ENCODE measurements at places on chromosomes 4 and X.
A peak's percentile ranks its signal among the peaks of the same experiment; 100 is the strongest.

DNA sequence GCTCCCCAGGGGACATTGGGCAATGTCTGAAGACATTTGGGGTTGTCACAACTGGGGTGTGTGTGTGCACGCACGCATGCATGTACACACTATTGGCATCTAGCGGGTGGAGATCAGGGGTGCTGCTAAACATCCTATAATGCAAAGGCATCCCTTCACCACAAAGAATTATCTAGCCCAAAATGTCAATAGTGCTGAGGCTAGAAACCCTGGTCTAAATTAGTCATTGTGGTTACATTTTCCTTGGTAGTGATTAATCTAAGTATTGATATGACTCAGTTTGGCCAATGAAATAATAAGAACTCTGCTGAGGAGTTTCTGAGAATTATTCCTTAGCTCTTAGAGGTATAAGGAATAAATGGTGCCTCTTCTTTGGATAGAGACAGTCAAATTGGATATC lies 200.2 kb downstream of the CLCN4 start:
- DNase-seq, result no peak

GRCh38 chrX:134804779-134805178 lies 146.5 kb upstream of the PLAC1 start:
- DNase-seq, result no peak

DNA sequence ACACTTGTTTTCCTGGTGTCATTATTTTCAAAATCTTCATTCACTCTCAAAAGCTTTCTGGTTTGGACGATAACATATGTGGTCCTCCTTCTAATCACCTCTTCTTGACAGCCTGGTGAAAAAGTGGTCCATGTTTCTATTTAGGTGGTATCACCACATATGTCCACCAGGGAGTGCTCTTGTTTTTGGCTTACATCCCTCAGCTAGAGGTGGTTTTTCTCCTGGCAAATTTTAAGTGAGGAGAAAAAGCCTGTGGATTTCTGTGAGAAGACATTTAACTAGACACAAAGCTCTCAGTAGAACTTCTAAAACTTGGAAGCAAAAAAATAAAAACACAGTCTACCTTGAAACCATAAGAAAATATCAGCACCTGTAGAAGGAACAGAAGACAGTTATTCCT lies 58.0 kb upstream of the FRMPD4 start:
- DNase-seq, result no peak

- no peak for DNase-seq
Observed at GRCh38 chr4:176357359-176358082, 37.8 kb downstream of the SPCS3 start.

DNA sequence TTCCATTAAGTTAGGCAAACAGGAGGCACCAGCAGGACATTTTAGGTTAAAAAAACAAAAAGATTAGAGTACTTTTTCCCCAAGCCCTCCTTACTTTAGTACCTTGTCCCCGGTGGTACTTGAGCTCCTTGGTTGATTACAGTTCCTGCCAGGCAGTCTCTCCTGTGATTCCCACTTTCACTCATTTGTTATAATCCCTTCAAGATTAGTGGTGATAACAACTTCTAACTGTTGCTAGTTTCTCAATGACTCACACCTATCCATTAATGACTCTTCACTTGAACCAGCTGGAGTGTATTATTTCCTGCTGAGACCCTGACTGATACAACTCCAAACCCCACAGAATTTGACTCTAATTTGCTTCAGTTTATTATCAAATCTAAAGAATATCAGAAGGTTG lies 765.0 kb upstream of the DIAPH2 start:
- DNase-seq, result no peak

- DNase-seq, result no peak
Observed at GRCh38 chrX:46941341-46941740, 29.1 kb downstream of the JADE3 start.

- DNase-seq, result no peak
Observed at GRCh38 chr4:138734746-138735145, 280.8 kb upstream of the NOCT start.

DNA sequence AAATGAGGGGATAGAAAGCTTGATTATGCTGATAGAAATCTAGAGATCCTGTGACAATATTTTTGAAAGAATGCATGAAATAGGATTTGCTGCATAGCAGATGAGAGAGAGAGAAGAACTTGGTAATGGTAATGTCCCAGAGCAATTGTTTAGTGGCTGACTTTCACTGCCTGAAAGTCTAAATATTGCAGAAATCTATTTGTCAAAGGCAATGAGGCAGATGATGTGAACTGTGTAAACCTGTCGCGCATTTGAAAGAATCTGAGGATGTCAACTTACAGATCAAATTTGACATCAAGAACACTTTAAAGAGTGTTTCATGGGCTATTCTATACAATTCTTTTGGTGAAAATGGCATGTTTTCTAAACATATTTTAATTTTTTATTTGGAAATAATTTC lies 133.6 kb downstream of the GPM6A start:
- no peak for DNase-seq

DNA sequence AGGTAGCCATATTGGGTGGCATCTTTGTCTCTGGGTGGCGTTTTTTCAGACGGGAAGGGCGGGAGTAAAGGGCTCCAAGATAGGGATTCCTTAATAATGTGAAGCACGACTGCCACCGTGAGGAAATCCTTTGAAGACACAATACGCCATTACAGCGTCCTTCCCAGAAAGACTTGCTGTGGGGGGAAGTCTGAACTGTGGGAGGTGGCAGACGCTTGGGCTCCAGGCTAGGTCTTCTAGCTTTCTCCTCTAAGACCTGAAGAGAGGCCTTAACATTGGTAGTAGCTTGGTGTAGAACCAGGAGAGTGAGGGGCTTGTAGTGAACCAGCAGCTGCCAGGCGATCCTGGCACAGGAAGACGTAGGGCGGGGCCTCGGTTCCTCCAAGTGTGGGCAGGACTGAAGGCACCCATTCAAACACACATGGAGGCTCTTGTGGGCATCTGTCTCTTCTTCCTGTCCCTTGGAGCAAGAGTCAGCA lies 197.3 kb downstream of the OR13H1 start:
- peak; percentile 83 for DNase-seq

DNA sequence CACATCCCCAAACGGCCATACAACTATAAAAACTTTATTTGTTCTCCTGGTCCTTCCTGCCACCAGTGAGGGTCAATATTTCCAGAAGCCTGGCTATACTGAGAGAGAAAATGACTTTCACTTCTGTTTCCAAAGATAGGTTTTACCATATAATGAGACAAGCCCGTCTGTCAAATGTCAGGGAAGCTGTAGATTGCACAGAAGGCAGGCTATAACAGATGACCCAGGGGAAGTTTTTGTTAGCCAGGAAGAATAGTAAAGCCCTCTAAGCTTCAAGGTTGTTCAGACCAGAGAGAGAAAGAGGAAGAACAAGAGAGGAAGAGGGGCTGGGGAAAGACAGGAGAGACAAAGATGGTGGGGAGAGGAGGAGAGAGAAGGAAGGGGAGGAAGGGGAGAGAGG lies 217.5 kb downstream of the GBA3 start:
- no peak for DNase-seq

- no peak for DNase-seq
Observed at GRCh38 chrX:44344687-44345086, 1.2 kb upstream of the EFHC2 start.

GRCh38 chr4:157128395-157128794 lies 52.4 kb downstream of the GLRB start:
- no peak for DNase-seq

- no peak for DNase-seq
Observed at GRCh38 chrX:99371976-99372595, 1038.0 kb downstream of the PCDH19 start.

DNA sequence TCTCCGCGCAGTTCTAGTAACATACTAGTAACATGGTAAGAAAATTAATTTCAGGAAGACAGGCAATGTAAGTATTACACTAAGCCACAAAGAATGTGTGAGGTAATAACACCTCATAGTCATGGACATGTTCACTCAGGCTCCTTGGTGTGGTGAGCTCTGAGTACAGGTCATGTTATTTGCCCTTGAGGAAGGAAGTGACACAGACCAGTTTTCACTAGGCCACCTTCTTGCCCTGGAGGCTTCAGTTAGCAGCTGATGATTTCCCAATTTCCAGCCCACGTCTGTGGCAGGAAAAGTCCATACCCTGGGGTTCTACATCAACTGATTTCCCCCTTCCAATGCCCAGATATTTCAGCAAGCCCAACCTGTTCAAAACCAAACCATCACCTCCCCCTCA lies 6.7 kb downstream of the APOO start:
- no peak for DNase-seq

- peak; percentile 55 for DNase-seq
Observed at GRCh38 chrX:132615391-132616131, 126.7 kb upstream of the MBNL3 start.

- peak; percentile 51 for DNase-seq
Observed at GRCh38 chrX:131068945-131069719, 11.0 kb downstream of the ARHGAP36 start.

- no peak for DNase-seq
Observed at GRCh38 chr4:176845636-176846035, 52.9 kb upstream of the VEGFC start.

GRCh38 chr4:143482840-143483239 lies 30.7 kb upstream of the SMARCA5 start:
- DNase-seq, result no peak

DNA sequence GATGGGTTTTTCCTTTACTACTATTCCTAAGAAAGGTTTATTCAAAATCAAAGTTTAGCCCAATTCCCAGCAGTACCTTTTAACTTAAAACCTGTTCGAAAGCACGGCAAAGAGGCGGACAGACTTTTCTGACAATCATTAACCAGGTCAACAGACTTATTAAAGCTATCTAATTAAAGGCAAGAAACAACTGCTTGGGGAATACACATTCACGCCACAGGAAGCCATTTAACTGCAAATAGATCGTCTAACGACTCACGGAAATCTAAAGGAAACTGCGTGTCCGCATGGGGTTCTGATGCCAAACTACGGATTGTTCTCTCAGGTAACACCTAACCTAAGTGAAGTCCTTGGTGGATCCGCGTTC lies 663 bp upstream of the USP53 start:
- no peak for DNase-seq

- DNase-seq, result no peak
Observed at GRCh38 chr4:36027203-36027602, 217.1 kb downstream of the ARAP2 start.

DNA sequence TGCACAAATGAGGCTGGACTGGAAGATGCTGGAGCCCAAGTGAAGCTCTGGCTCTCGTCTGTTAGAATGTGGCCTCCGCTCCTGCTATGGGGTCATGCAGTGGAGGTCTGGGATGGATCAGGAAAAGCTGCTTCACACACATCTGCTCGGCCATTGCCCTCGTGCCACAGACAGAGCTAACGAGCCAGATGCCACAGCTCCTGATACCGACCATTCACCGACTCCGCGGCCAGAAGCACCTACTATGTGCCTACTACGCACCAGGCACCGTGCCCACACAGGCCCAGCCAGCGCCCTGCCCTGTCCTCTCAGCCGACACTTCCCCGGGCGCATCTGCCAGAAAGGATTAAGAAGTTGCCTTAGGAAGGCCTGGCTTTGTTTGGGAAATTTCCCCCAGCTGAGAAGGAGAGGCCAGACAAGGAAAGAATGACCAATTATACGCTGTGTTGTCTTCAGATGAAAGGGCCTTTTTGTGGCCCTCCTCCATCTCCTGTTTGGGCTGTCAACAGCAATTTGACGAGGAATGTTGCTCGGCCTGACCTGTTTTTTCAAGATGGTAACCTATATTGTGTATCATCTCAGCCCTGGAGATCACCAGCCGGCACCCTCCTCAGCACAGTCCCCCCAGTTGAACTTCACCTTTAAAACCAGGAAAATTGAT lies 34.3 kb downstream of the HMX1 start:
- no peak for DNase-seq

DNA sequence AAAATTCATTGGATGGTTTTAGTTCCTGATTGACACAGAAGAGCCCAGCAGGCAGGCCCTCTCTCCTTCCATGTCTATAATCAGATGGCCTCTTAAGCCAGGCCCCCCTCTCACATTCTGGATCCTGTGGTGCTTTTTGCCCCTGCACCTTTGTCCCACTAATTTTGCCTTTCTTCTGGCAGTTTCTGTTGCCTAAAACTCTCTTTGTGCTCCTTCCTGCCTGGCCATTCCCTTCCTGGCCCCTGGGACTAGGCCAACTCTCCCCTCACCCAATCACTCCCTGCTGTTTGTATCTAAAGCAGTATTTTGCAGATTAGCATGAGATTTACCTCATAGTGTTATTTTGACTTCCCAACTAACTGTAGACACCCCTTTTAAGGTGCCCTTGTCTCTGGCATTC lies 42.7 kb upstream of the DDX3X start:
- no peak for DNase-seq

DNA sequence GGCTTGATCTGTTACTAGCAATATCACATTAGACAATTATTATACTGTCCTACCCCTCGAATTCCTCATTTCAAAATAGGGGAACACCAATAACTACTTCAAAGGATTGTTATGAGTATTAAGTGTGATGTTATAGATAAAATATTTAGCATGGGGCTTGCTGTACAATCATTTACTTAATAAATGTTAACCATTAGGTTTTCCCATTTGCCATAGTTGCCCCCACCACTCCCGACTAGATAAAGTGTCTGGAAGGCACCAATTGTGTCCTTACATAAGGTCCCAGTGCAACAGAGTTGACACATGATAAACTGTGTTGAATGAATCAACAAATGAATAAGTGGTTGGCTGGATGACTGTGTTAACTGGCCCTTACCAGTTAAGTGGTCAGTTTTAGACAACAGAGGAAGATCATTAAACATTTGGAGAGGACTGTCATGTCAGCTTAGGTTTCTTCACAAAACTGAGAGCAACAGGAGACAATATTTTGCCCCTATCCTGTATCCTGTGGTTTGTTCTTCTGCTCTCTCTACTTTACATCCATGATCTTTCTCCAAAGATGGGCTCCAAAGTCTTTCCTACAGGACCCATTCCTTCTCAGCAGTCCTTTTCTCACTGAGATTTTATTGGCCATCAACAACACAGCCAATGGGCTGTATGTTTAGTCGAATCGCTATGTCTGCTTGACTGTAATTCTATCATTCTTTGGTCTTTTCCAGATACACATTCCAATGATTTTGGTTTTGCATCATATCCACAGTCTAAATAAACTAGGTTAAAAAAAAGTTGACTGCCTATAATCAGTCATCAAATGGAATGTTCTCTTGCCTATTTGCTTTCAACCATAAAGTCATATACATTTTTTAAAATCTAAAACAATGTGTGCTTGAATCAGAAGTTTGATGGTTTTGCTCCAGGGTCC lies 74.4 kb downstream of the RNF150 start:
- no peak for DNase-seq

DNA sequence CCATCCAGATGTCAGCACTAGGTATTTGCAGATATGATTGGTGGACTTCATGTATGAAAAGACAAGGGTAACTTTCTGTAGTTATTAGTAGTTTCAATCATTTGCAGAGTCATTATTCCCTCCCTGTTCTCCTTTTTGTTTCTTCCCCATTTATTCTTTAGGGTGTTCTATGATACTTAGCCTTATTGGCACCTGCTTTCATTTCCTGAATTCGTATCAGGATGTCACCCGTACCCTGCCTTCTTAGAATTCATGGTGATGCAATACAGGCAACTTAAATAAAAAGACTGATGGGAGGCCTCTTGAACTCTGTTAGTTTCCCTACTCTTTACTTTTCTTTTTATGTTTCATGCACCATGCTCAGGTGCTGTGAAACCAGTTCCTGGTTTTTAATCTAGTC lies 24.2 kb downstream of the MAGED1 start:
- no peak for DNase-seq
